ENCODE measurements at places on chromosomes 5 and 9.
A peak's percentile ranks its signal among the peaks of the same experiment; 100 is the strongest.

DNA sequence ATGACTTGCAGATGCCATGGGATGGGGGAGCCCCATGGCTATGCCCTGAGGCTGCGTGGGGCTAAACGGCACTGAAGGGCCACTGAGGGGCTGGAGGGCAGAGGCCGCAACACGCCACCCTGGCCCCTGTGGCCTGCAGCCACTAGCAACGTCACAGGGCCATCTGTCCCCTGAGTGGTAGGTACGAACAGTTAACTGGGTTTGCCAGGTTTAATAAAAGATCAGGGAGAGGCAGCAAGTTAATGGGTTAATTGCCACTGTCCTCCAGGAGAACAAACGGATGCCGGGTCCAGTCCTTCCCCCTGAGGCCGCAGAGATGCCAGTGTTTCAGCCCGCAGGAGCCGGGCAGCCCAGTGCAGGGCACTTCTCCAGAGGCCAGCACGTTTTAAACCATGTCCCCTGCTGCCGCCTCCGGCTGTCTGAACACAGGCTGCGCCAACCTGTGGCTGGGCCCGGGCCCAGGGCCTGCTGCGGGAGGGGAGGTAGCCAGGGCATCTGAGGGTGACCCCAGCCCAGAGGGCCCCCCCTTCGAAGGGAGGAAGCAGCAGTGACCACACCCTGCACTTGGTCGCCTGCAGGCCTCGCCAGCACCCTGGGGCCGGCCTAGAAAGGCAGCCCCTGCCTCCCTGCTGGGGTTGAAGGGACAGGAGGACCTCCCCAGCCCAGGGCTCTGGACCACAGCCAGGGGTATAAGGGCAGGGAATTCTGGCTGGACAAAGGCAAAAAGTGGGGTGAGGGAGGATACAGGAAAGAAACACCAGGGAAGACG, 227.3 kb downstream of the FANCC start:
- no peak for DNase-seq

DNA sequence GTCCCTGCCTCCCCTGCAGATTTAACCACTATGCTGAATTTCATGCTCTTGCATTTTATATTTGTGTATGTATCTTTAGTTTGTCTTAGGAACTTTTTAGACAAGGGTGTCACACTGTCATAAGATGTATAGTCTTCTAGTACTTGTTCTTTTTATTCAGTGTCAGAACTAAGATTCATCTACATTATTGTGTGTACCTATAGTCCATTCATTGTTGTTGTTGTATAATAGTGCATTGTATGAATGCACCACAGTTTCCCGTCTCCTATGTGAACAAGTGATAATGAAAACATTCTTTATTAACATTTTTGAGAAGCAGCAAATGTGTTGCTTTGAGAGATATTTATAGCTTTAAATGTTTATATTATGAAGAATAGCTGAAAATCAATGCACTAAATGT, 45.9 kb downstream of the SFXN1 start:
- no peak for DNase-seq

- DNase-seq, result peak; percentile 34
Measured at GRCh38 chr9:85432599-85432998, 309.2 kb downstream of the AGTPBP1 start.

DNA sequence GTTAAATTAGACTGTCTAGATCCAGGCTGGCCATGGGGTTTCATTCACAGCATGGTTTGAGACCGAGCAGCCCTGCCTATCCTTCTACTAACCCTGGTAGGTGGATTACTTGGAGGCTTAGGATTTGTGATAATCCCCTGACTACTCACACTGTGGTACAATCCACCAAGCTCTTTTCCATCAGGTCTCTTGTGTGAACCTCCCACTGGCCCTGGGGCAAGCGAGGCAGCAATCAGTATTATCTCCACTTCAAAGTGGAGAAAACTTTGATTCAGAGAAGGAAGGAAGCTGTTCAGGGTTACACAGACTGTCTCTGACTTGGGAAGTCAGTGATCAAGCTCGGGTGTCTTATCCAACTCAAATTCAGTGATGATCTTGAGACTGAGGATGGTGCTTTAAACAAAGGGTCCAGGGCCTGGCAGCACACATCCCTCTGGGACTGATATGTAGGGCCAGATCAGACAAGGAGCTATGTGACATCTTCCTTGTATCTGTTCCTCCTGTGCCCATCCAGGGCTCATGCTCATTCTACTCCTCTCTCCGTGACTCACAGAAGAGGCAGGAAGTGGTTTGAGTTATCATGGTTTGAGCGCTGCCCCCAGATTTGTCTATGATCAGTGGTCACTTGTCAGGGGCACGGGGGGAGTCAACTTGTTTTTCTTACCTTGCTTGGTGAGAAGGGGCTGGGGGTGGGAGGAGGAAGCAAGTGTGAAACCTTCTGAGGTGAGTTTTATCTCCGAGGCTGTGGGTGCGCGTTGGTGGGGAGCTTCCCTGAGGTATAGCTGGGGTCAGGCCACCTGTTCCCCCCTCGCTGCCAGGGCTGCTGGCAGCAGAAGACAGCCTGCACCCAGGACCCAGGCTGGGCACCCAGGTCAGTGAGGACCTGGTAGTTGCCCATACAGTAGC, 48.6 kb downstream of the RGS3 start:
- DNase-seq, result peak; percentile 62

DNA sequence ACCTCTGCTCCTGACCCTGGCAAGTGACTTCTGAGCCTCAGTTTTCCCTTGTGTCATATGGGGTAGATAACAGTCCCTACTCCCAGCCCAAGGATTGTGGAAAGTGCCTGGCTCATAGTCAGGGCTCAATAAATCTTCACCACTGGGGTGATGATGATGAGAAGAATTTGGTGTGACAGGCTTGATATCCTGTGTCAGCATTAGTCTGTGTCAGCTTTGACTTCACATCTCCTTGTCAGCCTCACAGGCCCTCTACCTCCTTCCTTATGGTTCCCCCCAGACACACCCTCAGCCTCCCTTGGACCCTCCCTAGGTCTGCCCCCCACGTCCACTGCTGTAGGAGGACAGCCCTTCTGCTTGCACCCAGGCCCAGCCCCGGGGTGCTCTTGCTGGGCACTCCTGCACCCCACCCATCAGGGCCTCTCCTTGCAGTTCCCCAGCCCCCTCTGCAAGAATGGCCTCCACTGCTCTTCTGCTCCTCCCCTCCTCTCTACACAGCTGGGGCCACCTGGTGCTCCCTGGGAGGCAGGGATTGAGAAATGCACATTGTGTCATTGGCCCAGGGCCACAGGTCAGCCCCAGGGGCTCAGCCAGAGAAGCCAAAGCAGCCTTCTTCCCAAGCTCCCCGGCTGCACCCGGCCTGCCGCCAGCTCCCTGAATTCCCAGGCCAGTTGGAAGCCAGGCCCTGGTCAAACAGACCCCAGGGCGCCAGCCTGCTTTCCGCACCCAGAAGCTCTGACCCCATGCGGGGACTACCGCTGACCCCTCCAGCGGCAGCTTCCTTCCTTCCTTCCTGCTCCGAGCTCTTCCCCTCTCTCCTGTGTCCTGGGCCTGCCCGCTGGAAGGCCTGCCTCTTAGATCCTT, 7.7 kb downstream of the FGFR4 start:
- no peak for DNase-seq
